ENCODE measurements at places on chromosomes 11 and 22. TPM values are rescaled to one million over a fixed set of nuclear protein-coding genes. Genes with fewer than 3 reads are reported as not detected.

NAALAD2 gene
- polyA plus RNA-seq = 5.2 TPM

BDNF gene
- polyA plus RNA-seq = 1.3 TPM

TCN2 gene
- not detected for polyA plus RNA-seq

CREB3L1 gene
- 40.0 TPM for polyA plus RNA-seq

SHISA8 gene
- 0.17 TPM for polyA plus RNA-seq

ANGPTL5 gene
- 2.9 TPM for polyA plus RNA-seq

HPX gene
- polyA plus RNA-seq = not detected

CABP4 gene
- polyA plus RNA-seq = not detected

VSIG10L2 gene
- not detected for polyA plus RNA-seq

TTC36 gene
- polyA plus RNA-seq = 1.4 TPM

CBLIF gene
- polyA plus RNA-seq = not detected

GRIK4 gene
- 0.35 TPM for polyA plus RNA-seq

FIBIN gene
- 62.5 TPM for polyA plus RNA-seq

DAGLA gene
- 4.1 TPM for polyA plus RNA-seq

MS4A4A gene
- 9.0 TPM for polyA plus RNA-seq

SHANK2 gene
- 1.9 TPM for polyA plus RNA-seq

APOL5 gene
- 1.9 TPM for polyA plus RNA-seq

MS4A1 gene
- polyA plus RNA-seq = 0.46 TPM

KBTBD3 gene
- polyA plus RNA-seq = 4.1 TPM

TTC38 gene
- polyA plus RNA-seq = 16.9 TPM

KCNJ4 gene
- polyA plus RNA-seq = not detected

CDHR5 gene
- 1.5 TPM for polyA plus RNA-seq

SERHL2 gene
- 4.8 TPM for polyA plus RNA-seq

HBB gene
- 1,322 TPM for polyA plus RNA-seq

ZDHHC8 gene
- 36.3 TPM for polyA plus RNA-seq

TNNI2 gene
- polyA plus RNA-seq = 1,869 TPM

CDKN1C gene
- 243 TPM for polyA plus RNA-seq

USP28 gene
- polyA plus RNA-seq = 80.2 TPM

UBQLNL gene
- 0.70 TPM for polyA plus RNA-seq

RIMBP3B gene
- not detected for polyA plus RNA-seq

CDC42EP2 gene
- 26.6 TPM for polyA plus RNA-seq

SERPIND1 gene
- 0.16 TPM for polyA plus RNA-seq

KRTAP5-2 gene
- not detected for polyA plus RNA-seq

ROBO4 gene
- 23.0 TPM for polyA plus RNA-seq

ARHGEF17 gene
- polyA plus RNA-seq = not detected

OR52E8 gene
- polyA plus RNA-seq = not detected

TUG1 gene
- polyA plus RNA-seq = 123 TPM

TRIM29 gene
- polyA plus RNA-seq = 0.97 TPM

STX3 gene
- polyA plus RNA-seq = 4.5 TPM

EIF3D gene
- 142 TPM for polyA plus RNA-seq

ASCL3 gene
- polyA plus RNA-seq = not detected

HSPB2 gene
- polyA plus RNA-seq = 92.5 TPM

SRSF8 gene
- polyA plus RNA-seq = 105 TPM

TEX54 gene
- polyA plus RNA-seq = not detected

Measured in muscle of arm (tissue), 14 donors.